NB4 (cell line): ENCODE measurements at places on chromosomes 12 and 14.

GRCh38 chr12:113155646-113156045 lies 6.1 kb downstream of the CFAP73 start:
- DNase-seq = no peak

- no peak for DNase-seq
Measured at GRCh38 chr12:58832920-58833319, 87.4 kb downstream of the LRIG3 start.

DNA sequence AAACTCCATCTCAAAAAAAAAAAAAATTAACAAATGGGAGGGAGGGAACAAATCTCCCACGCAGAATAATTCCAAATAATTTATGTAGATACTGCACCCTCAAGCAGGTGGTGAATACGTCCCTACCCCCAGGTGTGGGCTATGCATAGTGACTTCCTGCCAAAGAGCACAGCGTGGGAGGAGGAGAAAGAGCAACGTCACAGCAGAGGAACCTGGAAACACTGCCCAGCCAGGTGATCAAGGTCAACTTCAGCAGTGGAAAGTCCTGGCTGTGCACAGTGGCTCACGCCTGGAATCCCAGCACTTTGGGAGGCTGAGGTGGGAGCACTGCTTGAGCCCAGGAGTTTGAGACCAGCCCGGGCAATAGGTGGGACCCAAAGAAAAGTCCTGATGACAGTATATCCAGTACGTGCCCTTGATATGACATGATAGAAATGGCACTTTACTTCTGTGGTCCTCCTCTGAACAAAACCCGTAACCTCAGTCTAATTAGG lies 9.5 kb downstream of the CINP start:
- DNase-seq = no peak

- no peak for DNase-seq
Measured at GRCh38 chr12:85273381-85274314, 6.4 kb upstream of the ALX1 start.

- DNase-seq = no peak
Measured at GRCh38 chr12:52657250-52657902, 5.4 kb upstream of the KRT2 start.

DNA sequence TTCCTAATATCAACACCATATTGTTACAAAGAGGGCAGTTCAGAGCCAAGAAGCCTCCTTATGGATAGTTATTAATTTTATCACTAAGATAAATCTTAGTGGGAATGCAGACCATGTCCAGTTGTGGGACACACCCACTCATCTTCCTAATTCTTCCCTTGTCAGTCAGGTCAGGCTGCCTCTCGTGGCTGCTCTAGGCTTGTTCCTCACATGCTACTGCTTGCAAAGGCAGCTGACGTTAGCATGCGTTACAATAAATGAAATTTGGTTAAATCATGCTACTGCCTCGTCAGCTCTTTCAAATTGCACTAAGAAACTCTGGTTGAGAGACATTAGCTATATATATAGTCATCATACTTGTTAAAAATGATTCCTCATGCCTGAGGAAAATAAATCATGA lies 108.4 kb downstream of the CAND1 start:
- DNase-seq = no peak

- no peak for DNase-seq
Measured at GRCh38 chr14:61566537-61567225, 128.6 kb upstream of the HIF1A start.

- no peak for DNase-seq
Measured at GRCh38 chr12:114404926-114405518, 922 bp downstream of the TBX5 start.

- DNase-seq = no peak
Measured at GRCh38 chr14:100692256-100692655, 34.4 kb upstream of the DLK1 start.

- no peak for DNase-seq
Measured at GRCh38 chr14:52558688-52559087, 6.1 kb downstream of the GPR137C start.

DNA sequence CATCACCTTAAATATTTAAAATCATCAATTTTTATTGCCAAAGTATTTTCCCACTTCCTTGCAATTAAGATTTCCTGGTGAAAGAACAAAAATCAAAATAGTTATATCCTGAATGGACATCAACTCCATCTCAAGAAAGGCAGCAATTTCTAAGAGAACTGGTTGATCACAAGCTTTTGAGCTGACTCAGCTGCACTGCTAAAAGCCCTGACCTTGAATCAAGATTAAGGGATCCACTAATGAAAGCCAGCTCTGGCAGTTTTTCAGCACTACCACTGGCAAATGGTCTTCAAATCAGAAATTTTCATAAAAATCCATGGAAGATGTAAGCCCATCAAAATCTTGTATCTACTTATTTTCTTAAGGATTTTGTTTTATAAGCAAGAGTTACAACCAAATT lies 123.4 kb downstream of the SLC6A15 start:
- DNase-seq = no peak

GRCh38 chr12:87120440-87120839 lies 864.2 kb upstream of the MGAT4C start:
- DNase-seq = no peak

GRCh38 chr12:31752450-31752849 lies 23.6 kb upstream of the AMN1 start:
- no peak for DNase-seq

DNA sequence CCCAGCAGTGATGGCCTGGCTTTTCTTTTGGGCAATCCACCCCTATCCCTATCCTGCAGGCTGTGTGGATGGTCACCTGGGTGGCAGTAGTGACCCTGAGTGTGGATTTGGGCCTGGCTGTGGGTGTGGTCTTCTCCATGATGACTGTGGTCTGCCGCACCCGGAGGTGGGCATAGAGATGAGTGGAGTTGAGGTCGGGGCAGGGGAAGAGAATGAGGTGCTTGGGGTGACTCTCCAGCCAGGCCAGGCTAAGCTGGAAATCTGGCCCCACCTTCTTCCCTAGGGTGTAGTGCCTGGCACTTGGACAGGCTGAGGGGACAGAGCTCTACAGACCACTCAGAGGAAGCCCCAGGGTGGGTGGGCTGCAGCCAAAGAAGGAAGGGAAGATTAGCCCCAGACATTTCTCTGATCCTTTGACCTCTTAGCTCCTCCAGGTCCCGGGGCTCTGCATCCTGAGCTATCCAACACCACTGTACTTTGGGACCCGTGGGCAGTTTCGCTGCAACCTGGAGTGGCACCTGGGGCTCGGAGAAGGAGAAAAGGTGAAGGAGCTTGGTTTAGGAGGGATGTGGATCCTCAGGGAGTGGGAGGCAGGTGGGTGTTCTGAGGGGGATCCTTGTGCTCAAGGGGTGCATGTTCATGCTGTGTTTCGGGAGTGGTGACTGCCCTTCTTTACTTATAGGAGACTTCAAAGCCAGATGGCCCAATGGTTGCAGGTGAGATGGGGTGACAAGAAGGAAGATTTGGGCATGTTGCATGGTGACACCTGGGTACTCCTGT lies 8.4 kb downstream of the B4GALNT1 start:
- no peak for DNase-seq

DNA sequence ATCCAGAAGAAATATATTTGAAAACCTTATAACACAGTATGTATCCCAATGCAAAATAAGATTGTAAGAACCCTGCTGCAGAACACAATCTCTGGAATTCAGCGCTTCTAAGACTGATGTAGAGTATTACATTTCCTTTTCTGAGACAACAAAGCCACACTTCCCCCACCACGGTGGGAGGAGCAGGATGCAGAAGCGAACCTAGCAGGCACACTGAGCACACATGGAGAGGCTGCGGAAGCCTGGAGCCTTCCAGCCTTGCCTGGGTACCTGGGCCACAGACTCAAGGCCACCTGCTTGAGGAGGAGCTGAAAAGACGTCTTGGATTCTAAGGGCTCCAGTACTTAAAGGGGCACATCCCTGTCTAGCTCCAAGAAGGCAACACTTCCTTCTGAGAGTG lies 46.4 kb downstream of the TCHP start:
- DNase-seq = no peak

- DNase-seq = no peak
Measured at GRCh38 chr12:27083861-27084394, 1.6 kb upstream of the C12orf71 start.

- no peak for DNase-seq
Measured at GRCh38 chr12:777550-778047, 25.2 kb downstream of the WNK1 start.

DNA sequence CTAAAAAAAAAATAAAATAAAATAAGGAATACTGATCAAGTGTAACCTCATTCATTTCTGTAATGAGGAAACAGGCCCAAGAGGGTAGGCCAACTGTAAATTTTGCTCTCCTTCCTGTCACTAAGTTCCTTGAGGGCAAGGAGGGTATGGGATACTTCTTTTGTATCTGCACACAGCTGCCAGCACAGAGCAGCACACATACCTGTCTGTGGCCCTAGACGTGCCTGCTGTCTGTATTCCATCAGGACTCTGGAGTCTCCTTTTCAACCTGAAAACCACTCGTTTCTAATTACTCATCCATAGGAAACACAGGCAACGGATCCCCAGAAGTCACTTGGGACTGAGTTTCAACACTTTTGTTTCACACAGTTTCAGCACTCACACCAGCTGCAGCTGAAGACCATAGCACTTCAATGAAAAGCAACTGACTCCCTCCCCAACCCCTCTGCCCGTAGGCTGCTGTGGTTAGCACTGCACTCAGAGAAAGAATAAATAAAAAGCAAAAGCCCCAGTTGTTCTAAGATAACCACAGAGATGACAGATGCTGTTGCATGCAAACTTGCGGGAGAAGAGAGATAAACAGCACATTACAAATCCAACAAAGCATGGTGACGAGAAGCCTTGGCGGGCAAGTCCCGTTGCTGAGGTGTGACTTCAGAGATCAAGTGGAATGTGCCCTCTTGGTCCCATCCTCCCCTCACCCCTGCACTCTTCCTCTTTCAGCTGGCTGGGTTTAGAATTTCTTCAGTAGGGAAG lies 24.9 kb downstream of the CRACR2A start:
- peak; percentile 96 for DNase-seq
